ENCODE measurements at places on chromosomes 3 and 15.

DNA sequence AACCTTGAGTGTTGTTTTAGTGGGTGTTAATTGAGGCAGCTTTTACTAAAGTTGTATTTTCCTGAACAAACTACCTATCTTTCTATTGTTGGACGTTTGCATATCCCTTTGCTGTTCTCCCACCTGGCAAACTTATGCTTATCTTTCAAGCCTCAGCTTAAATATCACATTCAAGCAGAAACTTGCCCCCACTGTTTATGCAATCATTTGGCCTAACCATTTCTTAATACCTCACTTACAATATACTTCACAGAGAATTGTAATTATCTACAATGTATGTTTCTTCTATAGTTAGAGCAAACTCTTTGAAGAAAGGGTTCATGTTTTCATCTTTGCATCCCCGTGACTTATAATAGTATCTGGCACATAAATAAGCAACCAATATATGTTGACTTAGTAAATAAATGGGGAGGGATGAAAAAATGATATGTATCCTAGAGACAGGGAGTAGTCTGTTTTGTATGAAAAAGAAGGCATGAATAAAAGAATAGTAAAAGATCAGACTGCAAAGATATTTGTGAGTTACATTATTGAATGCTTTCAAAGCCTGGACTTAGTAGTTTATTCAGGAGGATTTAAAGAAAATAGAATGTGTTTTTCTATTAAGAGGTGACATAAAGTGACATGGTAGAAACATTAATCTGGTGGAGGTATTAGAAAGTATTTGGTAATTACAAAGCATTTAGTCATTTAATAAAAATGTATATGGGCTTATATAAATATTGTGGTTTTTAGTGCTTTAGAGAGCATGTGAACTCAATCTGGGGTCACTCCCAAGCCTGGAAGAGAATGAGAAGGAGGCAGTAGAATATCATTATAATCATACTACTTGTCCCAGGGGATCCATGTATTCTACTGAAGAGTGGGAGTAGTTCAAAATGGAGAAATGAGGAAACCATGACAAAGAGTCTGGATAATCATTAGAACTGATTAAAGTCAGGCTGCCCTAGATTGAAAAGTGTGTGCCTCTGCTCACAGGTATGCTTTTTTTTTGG, 60.0 kb upstream of the DCBLD2 start:
- no peak for DNase-seq

DNA sequence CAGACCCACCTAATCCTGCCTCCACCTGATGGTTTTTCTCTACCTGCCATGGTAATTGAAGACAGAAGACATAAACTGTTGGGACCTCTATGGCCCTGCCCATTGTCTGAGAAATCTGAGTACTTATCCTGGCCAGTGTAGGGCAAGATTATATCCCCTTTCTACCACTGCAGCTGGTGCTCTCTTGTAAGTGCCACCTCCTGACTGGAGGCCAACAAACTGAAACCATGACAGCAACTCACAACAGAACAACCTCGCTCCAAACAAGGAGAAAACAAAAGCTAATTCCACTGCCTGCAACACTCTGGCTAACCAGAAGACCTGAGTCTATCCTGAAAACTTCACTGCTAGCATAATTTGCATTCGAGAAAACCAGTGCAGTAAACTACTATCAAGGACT, 82.9 kb downstream of the CLDN1 start:
- no peak for DNase-seq

GRCh38 chr3:192237992-192238608, 489.2 kb downstream of the FGF12 start:
- no peak for DNase-seq

- DNase-seq, result no peak
Measured at GRCh38 chr3:99351122-99351521, 287.3 kb upstream of the COL8A1 start.

DNA sequence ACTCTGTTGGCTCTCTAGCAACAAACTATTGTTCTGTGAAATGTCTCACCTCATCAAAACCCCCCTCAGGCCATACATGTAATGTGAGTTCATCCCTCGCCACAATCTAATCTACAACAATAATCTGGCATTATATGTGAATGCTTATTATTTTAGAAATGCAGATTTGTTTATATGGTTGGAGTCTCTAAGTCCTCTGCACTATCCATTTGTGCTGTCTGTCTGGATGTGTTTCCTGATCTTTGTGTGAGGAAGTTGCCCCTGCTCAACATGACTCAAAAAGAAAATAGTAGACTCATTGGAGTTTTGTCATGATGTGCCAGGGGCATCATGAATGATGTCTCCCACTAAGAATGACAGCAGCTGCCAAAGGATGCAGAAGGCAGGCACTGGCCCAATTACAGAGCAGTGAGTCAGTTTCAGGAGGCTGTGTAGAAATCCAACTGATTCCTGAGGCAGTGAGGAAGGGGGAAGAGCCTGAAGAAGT, 161.6 kb upstream of the PDZRN3 start:
- DNase-seq, result no peak

- DNase-seq, result no peak
Measured at GRCh38 chr3:78820542-78820941, 947.3 kb downstream of the ROBO1 start.

DNA sequence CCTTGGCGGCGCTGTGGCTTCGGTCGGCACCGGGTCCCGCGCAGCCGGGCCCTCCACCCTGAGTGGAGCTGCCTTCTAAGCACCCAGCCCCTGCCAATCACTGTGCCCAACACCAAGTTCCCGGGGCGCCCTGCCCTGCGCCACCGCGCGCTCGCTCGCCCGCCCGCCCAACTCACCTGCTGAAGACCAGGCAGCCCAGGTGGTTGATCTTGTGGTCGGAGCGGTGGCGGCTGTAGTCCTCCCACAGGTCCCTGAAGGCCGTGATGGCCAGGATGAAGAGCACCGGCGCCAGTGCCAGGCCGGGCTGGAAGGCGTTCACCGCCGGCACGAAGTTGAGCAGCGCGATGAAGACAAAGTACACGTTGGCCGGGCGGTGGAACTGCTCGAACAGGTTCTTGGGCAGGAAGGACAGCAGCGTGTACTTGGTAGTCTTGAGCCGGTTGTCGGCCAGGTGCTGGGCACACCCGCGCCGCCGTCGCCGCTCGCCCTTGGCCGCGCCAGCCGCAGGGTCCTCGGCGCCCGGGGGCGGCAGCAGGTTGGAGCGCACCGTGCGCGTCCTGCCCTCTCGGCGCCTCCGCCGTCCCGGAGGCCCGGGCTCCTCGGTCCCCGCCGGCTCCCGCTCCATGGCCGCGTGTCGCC, 536 bp downstream of the ATP10A start:
- DNase-seq, result no peak

DNA sequence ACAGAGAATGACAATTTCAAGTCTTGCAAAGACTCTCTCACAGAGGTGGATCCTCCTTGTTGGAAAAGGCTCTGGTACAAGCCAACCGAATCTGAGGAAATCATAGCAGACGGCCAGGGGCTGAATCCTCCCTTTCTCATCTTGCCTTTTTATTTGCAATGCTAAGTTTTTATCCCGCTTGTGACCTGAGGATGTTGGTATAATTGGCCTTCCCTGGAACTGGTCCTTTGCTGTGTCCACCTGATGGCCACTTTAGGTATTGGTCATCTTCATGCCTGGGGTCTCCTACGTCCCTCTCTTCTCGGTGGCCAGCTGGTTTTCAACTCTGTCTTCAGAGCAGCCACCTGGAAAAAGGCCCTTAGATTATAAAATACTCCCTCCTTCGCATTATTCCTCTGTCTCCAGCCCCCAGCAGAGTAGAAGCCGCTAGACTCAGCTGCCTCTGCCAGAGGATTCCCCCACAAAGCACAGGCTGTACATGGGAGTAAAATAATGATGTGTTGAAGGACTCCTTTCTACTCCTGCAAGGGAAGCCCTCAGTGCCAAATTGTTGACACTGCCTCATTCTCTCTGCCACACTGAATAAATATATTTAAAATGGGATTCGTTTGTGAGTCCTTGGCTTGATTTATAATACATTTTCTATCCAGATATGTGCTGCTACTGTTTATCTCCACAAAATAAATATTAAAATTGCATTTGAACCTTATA, 208.9 kb upstream of the CFAP20DC start:
- DNase-seq, result no peak

DNA sequence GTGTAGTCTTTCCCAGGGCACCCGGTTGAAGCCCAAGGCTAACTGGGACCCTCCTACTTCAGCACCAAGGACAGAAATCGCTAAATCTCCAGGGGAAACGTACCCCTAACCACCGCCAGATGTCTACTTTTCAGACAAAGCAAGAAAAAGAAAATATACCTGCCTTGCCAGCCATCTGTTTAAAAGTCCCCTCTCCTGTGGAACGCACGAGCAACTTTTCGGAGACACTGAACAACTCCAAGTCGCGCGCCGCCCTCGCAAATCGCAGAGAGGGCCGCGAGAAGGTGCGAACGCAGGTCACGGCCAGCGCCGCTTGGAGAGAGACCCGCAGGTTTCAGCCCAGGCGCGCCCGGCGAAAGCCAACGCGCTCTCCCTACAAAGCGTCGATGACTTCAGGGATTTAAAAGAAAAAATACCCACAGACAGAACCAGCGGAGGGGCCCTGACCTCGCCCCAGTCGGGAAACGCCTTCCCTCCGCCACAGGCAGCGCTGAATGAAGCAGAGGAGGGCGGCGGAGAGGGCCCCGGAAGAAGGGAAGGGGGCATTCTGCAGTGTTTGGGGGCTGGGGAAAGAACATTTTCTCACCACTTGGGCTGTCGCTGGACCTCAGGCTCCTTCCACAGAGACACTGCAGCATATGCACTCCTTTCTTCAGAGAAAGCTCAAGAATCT, 213.1 kb downstream of the FGF12 start:
- DNase-seq, result no peak

DNA sequence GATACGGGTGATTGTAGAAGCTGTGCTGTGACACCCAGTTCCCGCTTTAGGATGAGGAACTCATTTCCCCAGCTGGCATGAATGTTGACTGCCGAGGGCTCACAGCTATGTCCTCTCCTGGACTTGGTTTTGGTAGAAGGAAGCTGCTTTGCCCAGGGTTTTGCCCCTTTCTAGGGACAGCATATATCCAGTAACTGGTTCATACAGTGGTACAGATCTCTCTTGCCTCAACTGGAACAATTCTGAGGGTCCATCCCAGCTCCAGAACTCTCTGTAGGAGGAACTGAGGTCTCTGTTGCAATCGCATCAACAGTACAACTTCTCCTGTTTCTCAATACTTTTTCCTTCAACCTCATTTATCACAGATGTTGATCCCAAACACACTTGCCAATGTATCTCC, 54.5 kb upstream of the FNDC3B start:
- no peak for DNase-seq

DNA sequence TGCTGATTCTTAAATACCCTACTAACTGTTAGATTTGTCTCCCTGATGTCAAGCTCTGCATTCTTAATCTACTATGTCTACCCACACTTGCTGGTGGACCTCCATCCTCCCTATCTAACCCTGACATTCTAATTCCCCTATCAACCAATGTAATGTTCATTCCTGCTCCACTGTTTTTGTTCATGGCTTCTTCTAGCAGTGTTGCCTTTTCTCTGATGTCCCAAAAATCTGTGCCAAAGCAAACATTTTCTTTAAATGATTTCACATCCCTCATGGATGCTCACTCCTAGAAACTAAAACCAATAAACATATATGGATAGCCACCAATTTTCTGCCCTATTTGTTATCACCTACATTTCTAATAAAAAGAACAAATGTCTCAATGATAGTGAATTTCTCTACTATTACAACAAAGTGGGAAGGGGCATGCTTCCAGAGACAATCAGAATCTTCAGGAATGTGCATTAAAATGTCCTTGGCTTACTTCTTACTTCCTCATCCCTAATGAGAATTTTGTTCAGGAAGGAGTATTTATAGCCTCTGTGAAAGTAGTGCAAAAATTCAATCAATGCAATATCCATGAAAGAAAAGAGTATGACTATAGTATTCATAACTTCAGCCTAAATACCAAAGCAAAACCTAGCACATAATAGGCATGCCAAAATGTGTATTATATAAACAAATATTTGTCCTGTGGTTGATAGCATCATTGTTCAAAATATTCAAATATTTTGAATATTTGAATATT, 273.3 kb downstream of the ZNF385D start:
- DNase-seq, result no peak

DNA sequence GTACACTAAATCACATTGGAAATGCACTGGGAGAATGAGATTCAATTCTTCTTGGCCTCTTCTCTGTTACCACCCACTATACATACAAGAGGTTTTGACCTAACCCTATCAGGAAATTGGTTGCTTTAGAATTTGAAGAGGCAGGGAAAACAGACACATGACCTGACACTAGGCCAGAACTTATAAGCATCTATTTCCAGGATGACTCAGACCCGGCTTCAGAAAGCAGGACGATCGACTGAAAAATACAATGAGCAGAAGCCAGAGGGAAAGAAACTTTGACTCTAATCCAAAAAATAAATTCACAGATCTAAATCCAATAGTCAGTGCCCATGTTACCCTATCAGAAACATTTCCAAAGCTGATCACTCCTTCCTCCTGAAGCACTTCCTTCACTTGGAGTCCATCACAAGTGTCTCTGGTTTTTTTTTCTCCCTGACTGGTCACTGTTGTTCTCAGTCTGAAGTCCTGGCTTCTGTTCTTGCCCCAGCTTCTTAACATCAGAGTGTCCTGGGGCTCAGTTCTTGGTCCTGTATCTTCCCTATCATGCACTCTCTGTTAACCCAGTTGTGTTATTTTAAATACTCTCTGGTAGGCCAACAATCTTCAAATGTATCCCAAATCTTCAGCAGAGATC, 133.6 kb downstream of the P2RY1 start:
- no peak for DNase-seq

GRCh38 chr15:29785642-29786041, 36.6 kb downstream of the TJP1 start:
- DNase-seq, result no peak

- DNase-seq, result no peak
Measured at GRCh38 chr3:20916951-20917606, 731.1 kb upstream of the SGO1 start.

GRCh38 chr3:191347228-191347627, 16.9 kb upstream of the UTS2B start:
- no peak for DNase-seq

Data from stimulated activated CD4-positive, alpha-beta T cell treated with anti-CD3 and anti-CD28 coated beads, Interleukin-4, amount 100 ng/mL, for 48 hours (primary cell).